ENCODE measurements at places on chromosomes 4 and X. TPM values are rescaled to one million over a fixed set of nuclear protein-coding genes. Genes with fewer than 3 reads are reported as not detected.
A peak's percentile ranks its signal among the peaks of the same experiment; 100 is the strongest.

GRCh38 chr4:80948995-80949394 is 81.5 kb upstream of the BMP3 start:
- no peak overlapping the region for H3K4me3 ChIP-seq
- no peaks in the 10 kb centered on the region for H3K4me1 ChIP-seq
- H3K27ac ChIP-seq: no peak overlapping the region
- no peak for DNase-seq
- no peaks in the 10 kb centered on the region for H3K36me3 ChIP-seq

DNA sequence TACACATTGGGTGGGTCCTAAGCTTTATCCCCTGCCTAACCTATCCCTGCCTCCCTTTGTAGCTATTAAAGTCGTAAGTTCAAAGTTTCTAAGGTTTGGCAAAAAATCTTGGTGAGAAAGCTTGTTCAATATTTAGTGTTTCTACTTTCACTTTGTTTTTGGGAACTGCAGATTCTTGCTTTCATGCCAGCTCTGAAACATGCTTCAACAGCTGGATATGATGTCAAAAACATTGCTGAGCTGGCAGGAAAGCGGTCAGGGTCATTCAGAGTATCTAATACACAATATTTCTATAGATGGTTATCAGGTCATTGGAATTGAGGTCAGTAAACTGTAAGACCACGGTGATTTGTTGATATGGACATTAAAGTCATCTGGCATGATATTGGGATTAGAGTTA is 19.7 kb downstream of the CENPI start:
- H3K36me3 ChIP-seq: peaks cover 23% of the 10 kb centered on the region
- no peak for DNase-seq
- H3K27me3 ChIP-seq: no peaks in the 10 kb centered on the region
- H3K4me1 ChIP-seq: no peaks in the 10 kb centered on the region
- H3K4me3 ChIP-seq: no peak overlapping the region

DNA sequence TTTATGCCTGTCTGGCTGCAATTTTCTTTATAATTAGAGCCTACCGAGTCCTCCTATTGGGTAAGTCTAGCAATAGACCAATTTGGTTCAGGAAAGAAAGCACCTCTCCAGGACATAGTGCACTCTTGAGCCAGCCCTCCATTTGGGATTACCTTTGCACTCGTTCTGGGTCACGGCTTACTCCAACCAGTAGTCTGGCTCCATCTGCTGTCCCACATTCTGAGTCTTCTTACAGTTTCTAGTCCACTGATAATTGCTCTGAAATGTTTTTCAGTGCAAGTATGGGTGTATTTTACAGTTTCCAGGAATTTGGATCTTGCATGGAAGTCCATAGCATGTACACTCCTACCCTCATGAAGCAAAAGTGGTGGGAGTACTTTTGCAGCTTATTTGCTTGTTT is 34.8 kb upstream of the USP51 start:
- no peak overlapping the region for H3K4me3 ChIP-seq
- no peak overlapping the region for H3K27ac ChIP-seq
- peaks cover 3% of the 10 kb centered on the region for H3K4me1 ChIP-seq
- peaks cover 3% of the 10 kb centered on the region for H3K27me3 ChIP-seq
- H3K36me3 ChIP-seq: no peaks in the 10 kb centered on the region

- H3K27me3 ChIP-seq: no peaks in the 10 kb centered on the region
- H3K27ac ChIP-seq: peak overlapping the region; percentile 70
- peaks cover 32% of the 10 kb centered on the region for H3K4me1 ChIP-seq
- DNase-seq: no peak
- H3K36me3 ChIP-seq: peaks cover 3% of the 10 kb centered on the region
Observed at GRCh38 chr4:158778156-158778711, 9.4 kb downstream of the FNIP2 start.

- H3K4me1 ChIP-seq: peaks cover 3% of the 10 kb centered on the region
- no peaks in the 10 kb centered on the region for H3K27me3 ChIP-seq
- H3K36me3 ChIP-seq: peaks cover 12% of the 10 kb centered on the region
- no peak for DNase-seq
Observed at GRCh38 chrX:139724626-139725025, 16.7 kb upstream of the MCF2 start.

The RENBP gene
- 18.1 TPM for total RNA-seq

The STBD1 gene
- 0.44 TPM for total RNA-seq

Measured in activated naive CD8-positive, alpha-beta T cell treated with anti-CD3 and anti-CD28 coated beads, Interleukin-2, amount 10 ng/mL, durations not matched to agents 7 days and 5 days (primary cell).